ENCODE measurements at places on chromosomes 3 and 15.

DNA sequence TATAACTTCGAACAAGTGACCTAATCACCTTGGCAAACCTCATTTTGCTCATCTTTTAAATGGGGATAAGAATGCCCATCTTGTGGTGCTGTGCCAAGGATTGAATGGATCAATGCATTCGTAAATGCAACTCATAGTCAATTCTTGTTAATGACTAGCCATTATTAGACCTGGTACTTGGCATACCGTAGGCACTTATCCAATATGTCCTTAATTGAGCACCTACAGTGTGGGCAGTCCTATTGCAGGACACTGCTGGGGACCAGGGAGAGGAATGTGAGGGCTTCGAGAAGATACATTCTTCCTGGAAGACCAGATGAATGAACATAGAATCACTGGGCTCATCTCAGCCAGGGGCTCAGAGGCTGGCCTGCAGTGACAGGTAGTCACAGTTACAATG lies 177.2 kb upstream of the TLE3 start:
- DNase-seq, result no peak

DNA sequence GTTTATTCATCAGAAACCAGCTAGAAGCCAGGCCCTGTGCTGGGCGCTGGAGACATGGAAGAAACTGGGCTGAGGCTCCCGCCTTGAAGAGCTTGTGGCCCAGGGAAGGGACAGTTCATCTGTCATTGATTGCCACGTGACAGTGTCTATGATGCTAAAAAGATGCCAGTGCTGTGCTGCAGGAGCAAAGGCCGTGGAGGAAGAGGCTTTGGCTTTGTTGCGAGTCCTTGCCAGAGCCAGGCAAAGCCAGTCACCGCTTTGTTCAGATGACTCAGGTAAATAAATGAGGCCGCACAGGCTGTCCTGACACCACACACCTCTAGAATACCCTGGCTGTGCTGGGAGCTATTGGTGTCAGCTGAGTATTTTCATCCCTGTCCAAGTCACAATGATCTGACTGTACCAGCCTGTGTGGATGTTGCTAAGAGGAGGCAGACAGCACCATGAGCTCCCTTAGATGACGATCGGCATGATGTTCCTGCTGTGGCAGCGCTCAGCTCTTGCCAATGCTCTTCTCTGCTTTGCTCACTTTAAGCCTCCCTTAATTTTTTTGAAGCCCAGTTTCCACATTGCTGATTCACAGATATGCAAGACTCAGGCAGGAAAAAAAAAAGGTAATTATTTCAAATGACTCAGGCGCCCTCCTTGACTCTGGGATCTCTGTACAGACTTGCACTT lies 77.5 kb downstream of the CCNL1 start:
- DNase-seq, result no peak

DNA sequence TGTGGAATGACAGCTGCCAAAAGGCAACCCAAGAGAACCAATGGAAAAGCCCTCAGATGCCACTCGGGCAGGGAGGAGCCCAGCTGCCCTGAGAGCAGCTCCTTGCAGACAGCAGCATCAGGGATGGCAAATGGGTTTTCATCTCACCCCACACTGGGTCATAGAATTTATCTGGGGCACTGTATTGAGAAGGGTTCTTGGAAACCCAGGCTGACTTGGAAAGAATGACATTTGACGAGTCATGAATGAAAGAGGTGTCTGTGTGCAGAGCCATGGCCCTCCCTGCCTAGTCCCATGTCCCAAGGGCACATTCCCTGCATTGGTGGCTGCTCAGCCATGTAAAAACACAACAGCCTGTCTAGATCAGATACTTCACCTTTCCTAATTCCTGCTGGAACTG lies 157.9 kb upstream of the BHLHE40 start:
- DNase-seq, result no peak

GRCh38 chr3:134334231-134334900 lies 39.9 kb downstream of the AMOTL2 start:
- no peak for DNase-seq

DNA sequence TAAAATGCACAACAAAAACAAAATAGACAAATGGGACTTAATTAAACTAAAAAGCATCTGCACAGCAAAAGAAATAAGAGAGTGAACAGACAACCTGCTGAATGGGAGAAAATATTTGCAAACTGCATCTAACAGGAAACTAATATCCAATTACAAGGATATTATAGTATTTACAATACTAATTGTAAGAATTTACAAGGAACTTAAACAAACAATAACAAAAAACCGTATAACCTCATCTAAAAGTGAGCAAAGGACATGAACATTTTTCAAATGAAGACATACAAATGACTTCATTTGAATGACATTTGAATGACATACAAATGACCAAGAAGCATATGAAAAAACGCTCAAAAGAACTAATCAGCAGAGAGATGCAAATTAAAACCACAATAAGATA lies 66.4 kb downstream of the CSNK1G1 start:
- DNase-seq, result no peak

GRCh38 chr3:133828576-133829309 lies 23.1 kb downstream of the SRPRB start:
- DNase-seq, result no peak

GRCh38 chr15:67884514-67885174 lies 44.8 kb upstream of the RNU6-1 start:
- DNase-seq, result peak; percentile 9

GRCh38 chr15:49751191-49751590 lies 130.3 kb downstream of the DTWD1 start:
- DNase-seq, result no peak

DNA sequence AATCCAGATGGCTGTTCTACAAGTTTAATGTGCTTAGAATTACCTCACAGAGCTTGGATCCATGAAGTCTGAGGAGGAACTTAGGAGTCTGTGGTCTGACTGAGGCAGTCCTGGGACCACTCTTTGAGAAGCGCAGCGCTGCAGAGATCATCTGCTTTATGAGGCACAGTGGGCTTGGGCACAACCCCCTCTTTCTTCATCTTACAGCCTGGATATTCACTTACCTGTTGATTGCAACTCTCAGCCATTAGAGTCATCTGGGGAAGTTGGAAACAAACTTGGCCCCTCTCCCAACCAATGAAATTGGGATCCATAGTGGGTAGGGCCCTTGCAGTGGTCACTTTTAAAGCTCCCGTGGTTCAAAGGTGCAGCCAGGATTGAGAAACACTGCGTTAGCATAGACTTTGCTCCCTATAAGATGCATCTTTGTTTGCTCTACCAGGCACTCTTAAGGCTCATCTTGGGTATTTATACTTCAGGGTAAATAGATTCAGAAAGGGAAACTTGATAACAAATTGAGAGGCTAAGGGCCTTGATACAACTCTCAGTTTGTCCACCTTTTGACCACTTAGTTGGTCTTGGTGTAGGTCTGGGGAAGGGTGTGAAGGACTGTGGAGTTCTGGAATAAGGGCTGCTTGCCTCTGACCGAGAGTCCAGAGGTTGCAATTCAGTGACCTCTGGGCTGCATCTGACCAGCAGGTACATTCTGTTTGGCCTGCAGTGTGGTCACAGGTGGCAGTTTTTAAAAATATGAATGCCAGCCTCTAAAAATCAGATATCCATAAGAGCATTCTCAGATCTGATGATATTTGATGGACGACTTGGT lies 22.8 kb downstream of the FEM1B start:
- DNase-seq, result no peak

DNA sequence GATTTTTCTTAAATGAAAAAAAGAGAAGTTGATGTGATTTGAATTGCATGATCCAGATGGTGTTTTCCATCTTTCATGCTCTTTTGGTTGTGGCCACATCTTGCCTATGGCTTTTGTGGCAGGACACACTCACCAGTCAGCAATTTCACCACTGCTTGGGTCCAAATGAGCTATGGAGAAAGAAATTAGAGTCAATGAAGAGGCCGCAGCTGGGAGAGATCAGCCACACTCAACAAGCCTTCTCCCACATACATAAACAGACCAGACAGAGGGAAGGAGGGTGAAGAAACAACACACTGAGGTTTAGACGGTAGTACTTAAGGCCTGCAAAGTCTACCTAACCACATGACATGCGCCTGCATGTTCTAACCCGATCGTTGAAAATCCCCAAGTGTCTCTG lies 110.7 kb upstream of the CDIN1 start:
- no peak for DNase-seq

- DNase-seq, result no peak
Measured at GRCh38 chr15:70385052-70385451, 287.3 kb upstream of the TLE3 start.

DNA sequence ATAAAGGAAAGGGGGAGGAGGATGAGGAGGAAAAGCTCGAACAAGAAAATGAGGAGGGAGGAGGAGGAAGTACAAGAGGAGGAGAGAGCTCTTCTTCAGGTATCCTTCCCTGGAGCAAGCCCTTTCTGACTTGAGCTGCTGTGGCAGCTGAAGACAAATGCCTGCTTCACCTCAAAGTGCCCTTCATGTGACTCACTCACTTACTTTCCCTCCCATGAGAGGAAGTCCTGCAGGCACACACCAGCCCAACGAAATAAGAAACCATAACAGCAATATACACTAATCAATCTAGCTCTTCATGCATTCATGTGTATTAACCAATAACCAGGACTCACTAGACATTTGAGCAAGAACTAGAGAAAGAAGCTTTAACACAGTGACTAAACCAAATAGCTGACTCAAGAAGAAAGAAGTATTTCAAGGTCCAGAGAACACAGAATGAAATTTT lies 251.9 kb downstream of the IGSF11 start:
- no peak for DNase-seq

GRCh38 chr3:17656264-17656663 lies 86.2 kb downstream of the TBC1D5 start:
- no peak for DNase-seq

GRCh38 chr3:112466020-112466419 lies 33.3 kb downstream of the BTLA start:
- no peak for DNase-seq

- no peak for DNase-seq
Measured at GRCh38 chr15:32099097-32099785, 68.9 kb downstream of the CHRNA7 start.

GRCh38 chr3:51874411-51874810 lies 990 bp downstream of the IQCF5 start:
- DNase-seq, result no peak

DNA sequence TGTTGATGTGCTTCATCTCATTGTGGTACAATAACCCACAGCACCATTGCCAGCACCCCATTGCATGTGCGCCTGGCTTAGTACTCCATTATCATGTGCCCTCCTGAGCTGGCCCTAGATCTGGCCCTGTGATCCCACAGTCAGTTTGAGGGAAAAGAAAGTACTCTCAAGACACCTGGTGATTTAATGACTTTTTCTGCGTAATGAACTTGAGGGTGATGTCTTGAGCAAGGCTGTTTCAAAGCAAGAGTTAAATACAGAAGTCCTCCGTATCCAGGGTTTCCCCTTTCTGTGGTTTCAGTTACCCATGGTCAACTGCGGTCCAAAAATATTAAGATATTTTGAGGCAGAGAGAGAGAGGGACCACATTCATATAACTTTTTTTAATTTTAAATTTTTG lies 16.3 kb downstream of the C3orf20 start:
- no peak for DNase-seq

- DNase-seq, result peak; percentile 31
Measured at GRCh38 chr15:22262613-22263020, 182.3 kb downstream of the OR4M2 start.

GRCh38 chr3:130677343-130677742 lies 69.3 kb downstream of the PIK3R4 start:
- DNase-seq, result no peak

GRCh38 chr15:99371180-99372103 lies 120.2 kb downstream of the LRRC28 start:
- no peak for DNase-seq

GRCh38 chr15:40747685-40748631 lies 7.1 kb downstream of the RMDN3 start:
- no peak for DNase-seq

- no peak for DNase-seq
Measured at GRCh38 chr3:62631488-62631887, 243.7 kb downstream of the CADPS start.

DNA sequence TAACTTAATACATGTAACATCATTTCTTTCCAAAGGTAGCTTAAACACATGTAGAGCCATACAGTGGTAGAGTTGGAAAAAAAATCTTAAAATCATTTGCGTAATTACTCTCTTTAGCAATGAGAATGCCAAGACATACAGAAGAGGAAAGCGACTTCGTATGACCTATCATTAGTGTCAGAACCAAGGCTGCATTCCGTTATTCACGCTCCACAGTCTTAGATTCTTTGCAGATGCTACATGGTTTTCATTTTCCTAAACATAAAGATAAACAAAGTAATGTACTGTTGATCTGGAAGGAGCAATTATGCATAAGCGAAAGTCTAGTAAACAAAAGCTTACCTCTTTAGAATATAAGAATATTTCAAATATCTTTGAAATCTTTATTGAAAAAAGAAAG lies 410.3 kb upstream of the TPRG1 start:
- no peak for DNase-seq

DNA sequence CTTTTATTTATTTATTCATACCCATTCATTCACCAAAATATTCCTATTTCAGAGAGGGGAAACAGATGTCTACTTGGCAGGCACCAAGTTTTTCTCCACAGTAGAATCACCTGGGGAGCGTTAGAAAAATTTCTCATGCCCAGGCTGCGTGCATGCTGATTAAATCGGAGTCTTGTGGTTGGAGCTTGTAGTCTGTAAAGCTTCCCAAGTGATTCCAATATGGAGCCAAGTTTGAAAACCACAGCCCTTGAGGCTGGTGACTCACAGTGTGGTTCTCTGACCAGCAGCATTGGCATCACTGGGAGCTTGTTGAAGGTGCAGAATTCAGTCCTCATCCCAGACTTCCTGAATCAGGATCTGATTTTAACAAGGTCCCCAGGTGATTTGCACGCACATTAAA lies 49.7 kb downstream of the PDHB start:
- no peak for DNase-seq

DNA sequence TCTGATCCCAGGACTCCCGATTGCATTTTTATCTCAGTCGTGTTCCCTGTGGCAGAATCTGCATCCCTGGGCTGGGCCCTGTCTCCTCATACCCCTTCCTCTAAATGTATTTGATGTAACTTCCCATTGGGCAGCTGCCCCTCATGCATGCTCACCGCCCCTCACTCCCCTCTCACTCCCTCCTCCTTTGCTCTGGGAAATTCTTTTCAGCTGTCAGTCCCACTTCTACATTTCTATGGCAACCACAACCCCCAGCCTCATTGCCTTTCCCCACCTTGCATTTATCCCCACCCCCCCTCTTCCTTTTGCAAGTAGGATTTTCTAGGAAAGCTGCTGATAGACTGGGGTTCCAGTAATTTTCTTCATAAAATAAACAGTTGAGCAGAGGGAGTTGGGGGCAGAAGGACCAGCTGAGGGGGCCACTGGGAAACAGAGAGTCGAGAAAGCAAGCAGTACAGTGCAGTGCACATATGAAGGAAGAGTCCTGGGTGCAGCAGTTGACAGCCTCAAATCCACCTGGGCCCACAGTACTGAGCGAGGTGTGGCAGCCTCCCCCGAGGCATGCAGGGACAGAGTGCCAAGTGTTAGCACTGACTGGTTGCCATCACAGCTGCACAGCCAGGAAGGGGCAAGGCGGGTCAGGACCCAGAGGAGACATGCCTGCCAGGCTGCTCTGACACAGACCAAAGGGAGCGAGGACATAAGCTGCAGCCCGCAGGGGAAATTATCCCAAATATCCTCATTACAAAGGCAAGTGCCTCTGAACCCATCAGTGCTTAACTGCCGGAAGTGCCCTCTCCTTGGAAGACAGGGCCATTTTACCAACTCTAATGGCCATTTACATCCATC lies 476.3 kb downstream of the EPHB1 start:
- no peak for DNase-seq

- no peak for DNase-seq
Measured at GRCh38 chr15:50168783-50169411, 13.1 kb upstream of the SLC27A2 start.

- DNase-seq, result no peak
Measured at GRCh38 chr15:101193806-101194545, 57.9 kb downstream of the CHSY1 start.

GRCh38 chr3:156770699-156771414 lies 55.3 kb upstream of the LEKR1 start:
- no peak for DNase-seq
